Suppressor macrophage treated with lipopolysaccharide for 1 hour (primary cell): ENCODE measurements at places on chromosomes 6 and 20.
A peak's percentile ranks its signal among the peaks of the same experiment; 100 is the strongest.

GRCh38 chr20:934186-934840 lies 18.2 kb upstream of the ANGPT4 start:
- DNase-seq, result no peak

DNA sequence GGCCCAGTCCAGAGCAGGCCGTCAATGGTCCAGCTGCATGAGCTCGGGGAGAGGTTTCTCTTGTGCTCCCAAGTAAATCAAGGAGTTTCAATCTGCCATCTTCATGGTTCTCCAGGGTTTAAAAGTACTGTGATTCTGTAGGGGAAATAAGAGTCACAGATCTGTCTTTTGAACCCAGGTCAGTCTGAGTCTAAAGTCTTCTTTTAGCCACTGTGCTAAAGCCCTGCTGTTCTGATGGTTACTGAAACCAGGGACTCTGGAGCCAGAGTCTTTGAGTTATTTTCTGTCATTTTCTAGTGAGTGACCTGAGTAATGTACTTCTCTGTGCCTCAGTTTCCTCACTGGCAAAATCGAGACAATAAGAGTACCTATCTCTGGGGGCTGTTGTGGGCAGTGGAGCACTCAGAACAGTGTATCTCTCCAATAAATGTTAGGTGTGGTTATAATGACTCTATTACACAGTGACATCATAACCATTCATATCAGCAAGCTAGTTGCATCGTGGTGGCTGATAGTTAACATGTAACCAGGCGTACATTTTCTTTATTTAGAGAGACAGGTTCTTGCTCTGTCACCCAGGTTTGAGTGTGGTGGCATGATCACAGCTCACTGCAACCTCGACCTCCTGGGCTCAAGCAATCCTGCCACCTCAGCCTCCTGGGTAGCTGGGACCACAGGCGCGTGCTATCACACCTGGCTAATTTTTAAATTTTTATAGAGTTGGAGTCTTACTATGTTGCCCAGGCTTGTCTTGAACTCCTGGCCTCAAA lies 74.6 kb upstream of the KCNG1 start:
- DNase-seq, result no peak

DNA sequence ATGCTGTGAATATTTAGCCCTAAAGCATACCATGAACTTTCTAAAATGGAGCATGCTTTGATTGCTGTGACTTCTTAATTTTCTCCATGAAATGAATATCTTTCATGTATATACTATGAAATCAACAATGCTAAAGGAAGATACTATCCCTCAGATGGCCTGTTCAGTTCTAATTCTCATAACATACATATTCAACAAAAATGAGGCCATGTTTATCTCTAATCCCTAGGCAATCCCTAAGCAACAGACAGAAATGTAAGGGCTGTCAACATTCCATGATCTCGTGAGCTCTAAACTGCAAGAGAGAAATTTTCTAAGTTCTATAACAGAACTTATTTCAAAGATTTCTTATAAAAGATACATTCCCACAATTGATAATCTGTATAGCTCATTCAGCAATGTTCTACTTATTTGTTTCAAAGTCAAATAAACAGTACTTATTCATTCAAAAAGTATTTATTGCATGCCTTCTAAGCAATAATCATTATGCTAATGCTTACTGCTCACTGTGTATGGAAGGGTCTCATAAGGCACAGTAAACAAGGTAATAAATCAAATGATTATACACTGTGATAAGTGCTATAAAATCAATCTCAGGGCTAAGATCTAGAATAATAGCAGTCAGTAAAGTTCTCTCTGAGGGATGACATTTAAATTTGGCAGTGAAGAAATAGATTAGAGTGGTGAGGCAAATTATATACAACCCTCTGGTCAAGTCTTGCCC lies 492.9 kb downstream of the PHF3 start:
- no peak for DNase-seq

GRCh38 chr6:11493974-11494373 lies 43.6 kb upstream of the TMEM170B start:
- peak; percentile 56 for DNase-seq

GRCh38 chr6:169803271-169803811 lies 51.9 kb downstream of the ERMARD start:
- no peak for DNase-seq

- DNase-seq, result no peak
Measured at GRCh38 chr20:22515264-22515663, 69.1 kb downstream of the FOXA2 start.

DNA sequence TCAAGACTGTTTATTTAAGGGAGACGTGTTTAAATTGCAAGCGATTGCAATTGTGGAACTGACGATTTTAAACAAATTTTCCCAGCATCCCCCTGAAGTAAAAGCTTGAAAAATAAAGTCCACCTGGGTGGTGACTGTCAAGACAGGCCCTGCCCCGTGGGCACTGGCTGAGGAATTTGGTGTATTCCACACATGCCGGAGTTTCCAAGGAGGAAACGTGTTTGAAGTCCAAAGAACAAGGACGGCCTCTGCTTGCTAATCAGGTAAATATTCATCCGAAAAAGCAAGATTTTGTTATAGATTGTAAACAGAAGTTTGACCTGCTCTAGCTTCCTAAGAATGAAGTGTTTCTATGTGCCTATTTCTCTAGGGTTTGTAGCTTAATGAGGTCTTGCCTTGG lies 505.1 kb downstream of the QKI start:
- no peak for DNase-seq

DNA sequence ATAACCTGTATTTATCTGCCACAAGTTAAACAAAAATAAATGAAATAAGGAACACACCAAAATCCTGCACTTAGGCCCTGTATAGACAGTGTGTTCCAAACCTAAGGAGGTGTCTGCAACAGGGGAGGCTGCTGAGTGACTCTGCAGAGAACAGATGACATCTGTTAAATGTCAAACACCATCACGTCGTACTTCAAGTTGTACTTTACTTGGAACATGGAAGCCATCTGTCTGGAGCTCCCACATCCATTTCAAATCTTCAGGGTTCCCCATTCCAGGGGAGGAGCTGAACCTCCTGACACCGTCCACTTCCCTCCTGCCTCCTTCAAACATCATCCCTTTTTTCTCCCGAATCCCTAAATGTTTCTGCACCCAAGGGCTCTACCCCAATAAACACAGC lies 1.8 kb upstream of the MAP7 start:
- DNase-seq, result no peak

DNA sequence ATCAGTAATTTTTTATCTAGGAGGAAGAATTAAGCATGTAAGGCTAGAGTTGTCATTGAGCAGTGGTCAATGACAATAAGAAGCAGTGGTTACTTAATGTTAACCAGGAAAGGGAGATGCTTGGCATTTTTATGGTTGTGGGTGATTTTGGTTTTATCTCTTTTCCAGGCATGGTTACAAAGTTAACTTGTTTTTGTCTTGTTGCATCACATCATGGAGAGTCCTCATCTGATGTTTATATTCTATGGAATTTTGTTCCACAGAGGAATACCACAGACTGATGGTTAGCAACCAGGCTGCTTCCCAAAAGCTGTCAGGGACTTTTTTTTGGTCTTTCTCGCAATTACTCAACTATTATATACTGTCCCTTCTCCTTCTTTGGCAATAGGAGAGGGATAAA lies 32.7 kb downstream of the OPRM1 start:
- DNase-seq, result no peak

DNA sequence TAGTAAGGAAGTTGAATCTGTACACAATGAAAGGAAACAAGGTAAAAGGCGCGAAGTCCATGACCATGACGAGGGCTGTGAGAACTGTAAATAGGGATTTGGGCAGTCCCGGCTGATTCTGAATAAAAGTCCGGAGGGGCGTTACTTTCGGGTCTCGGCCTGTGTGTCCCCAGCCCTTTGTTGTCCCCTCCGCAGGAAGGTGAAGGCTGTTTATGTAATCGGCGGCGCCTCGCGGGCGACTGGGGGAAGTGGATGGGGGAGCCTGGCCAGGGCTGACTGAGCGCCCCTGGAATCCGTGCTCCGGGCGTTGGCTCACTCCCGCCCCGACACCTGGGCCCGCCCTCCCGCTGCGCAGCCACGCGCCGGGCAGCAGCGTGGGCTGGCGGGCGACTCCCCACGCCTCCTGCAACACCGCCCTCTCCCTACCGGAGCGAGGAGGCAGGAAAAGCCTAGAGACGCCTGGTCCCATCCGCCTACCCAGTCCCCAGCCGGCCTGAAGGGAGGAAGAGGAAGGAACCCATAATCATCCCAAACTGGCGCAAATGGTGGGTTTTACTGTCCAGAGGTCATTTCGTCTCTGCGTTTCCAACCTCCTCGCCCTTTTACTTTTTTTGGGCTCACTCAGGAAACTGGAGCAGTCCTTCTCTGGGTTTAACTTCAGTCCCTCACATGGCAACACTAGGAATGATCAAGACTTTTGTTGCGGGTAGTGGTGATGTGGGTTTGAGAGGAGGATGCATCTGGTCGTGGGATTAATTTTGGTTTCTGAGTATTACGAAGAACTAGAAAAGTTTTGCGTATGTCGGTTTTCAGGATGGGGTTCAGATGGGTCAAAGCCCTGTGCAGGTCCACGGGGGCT lies 12.1 kb downstream of the TRIM31 start:
- DNase-seq, result peak; percentile 83

DNA sequence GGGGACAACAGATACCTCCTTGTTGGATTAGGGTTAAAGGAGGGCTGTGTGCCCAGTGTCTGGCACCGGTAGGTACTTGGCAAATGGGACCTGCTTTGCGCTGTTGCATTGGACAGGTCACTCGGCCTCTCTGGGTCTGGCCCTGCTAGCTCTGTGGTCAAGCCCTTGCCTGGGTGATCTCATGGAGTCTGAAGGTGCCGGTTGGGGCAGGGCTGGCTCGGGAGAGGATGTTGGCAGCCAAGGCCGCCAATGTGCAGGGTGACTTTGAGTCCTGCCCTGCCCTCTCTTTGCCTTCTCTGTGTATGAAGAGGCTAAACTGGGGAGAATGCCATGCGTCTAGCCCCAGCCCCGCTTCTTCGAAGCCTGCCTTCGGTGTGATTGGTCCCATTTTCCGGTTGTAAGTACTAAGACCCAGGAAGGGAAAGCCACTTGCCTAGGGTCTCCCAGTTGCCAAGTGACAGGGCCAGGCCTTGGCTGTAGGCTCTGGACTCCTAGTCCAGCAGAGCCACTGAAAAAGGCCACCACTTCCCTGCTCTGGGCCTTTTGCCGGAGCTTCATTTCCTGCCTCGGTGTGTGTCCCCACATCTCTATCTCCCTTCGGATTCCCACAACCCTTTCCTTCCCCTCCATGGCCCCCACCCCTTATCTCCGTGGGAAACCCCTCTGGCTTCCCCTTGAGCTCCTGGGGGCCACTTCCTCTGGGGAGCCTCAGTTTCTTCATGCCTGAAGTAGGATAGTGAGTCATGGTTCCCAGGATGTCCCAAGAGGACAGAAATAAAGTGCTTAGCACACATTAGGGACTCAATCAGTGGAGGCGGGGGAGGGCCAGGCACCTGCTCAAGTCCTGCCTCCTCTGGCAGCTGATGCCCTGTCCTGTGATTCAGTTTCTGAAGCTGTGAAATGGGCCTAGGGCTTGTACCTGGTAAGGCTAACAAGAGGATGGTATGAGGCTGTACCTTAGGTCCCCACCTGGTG lies 3.9 kb downstream of the SRC start:
- DNase-seq, result peak; percentile 96

- no peak for DNase-seq
Measured at GRCh38 chr20:33669224-33669623, 2.5 kb downstream of the ACTL10 start.

- DNase-seq, result no peak
Measured at GRCh38 chr20:51442602-51443001, 99.9 kb downstream of the NFATC2 start.

- DNase-seq, result no peak
Measured at GRCh38 chr6:136148051-136148450, 102.1 kb downstream of the MTFR2 start.

DNA sequence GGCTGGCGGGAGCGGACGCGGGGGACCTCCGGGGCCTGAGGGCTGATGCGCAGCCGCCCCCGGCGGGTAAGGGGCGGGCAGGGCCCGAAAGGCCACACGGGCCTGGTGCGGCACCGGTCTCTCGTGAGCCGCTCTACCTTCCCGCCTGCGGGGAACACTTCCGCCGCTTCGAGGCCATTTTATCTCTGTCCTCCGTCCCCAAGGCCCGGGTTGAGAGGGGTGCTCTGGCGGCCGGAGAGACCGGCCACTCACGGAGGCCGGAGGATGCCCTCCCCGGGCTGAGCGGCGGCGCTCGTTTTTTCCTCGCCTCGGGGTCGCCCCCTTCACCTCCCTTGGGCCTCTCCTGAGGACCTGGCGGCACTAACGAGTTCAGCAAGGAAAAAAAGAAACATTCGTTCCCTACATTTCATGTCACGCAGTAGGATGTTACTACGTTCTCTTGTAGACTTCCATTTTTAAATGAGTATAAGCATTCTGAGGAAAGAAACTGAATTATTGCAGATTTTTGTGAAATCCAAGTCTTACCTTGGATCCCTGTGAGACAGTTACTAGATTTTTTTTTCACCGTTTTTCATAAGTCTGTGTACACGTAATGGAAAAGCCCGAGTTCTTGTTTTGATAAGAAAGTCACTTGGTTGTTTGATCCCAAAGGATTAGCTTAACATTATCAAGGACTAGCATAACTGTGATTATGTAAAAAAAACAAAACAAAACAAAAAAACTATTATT lies 575 bp downstream of the WTAP start:
- DNase-seq, result peak; percentile 62

- DNase-seq, result peak; percentile 77
Measured at GRCh38 chr20:34581341-34582184, 23.0 kb downstream of the MAP1LC3A start.

DNA sequence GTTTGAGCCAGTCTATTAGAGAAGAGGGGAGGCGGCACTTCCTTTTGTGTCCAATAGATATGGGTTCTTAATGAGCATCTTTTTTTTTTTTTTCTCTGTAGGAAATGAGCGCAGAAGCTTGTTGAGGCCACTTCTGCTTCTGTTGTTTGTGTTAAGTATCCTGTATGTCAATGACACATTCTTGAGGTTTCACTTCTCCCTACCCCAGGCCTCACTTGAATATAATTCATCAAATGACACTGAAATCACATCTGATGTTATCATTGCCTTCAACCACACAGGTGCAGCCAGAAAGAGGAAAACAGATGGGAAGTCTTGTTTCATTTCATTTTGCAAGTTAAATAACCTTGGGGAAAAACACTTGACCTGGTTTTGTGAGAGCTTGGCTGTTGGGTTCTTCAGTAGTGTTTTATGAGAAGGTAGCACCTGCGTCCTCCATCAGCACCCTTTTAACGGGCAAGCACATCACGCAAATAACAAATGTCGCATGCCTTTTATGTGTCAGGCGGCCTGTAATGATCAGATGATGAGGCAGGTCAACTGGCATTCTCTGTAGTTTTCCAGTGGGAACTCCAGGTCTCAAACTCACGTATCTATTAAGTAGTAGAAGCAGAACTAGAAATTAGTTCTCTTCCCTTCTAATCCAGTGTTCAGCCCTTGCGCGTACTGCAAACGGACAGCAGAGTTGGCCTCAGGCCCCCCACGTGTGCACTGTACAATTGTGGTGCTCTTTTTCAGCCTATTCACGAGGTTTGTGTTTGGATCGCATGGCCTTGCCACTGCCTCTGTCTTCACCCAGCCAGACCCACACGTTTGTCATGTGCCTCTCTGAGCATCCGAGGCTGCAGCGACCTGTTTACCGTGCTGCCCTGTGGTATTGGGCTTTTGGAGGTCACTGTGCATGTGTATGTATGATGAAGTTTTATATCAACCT lies 23.5 kb downstream of the PLEKHG1 start:
- DNase-seq, result peak; percentile 69
